ENCODE measurements at places on chromosomes 7 and 10. TPM values are rescaled to one million over a fixed set of nuclear protein-coding genes. Genes with fewer than 3 reads are reported as not detected.

Gene CRYGN
- 0.35 TPM for total RNA-seq

- no peaks in the 10 kb centered on the region for H3K27me3 ChIP-seq
- no peak overlapping the region for H3K27ac ChIP-seq
- H3K4me1 ChIP-seq: no peaks in the 10 kb centered on the region
- DNase-seq: no peak
Measured at GRCh38 chr10:34024693-34025425, 690.4 kb upstream of the NRP1 start.

- peaks cover 34% of the 10 kb centered on the region for H3K27me3 ChIP-seq
- peaks cover 7% of the 10 kb centered on the region for H3K4me1 ChIP-seq
- peak overlapping the region; percentile 55 for H3K4me3 ChIP-seq
- no peak overlapping the region for H3K27ac ChIP-seq
Measured at GRCh38 chr10:35607475-35608327, 2.6 kb downstream of the GJD4 start.

- peaks cover 7% of the 10 kb centered on the region for H3K36me3 ChIP-seq
- no peak for DNase-seq
- H3K27ac ChIP-seq: no peak overlapping the region
- H3K4me3 ChIP-seq: no peak overlapping the region
Measured at GRCh38 chr10:114990991-114991390, 53.0 kb downstream of the TRUB1 start.

DNA sequence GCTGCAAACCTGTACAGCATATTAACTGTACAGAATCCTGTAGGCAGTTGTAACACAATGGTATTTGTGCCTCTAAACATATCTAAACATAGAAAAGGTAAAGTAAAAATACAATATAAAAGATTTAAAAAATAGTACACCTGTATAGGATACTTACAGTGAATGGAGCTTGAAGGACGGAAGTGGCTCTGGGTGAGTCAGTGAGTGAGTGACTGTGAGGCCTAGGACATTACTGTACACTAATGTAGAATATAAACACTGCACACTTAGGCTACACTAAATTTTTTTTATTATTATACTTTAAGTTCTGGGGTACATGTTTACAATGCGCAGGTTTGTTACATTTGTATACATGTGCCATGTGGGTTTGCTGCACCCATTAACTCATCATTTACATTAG lies 97.3 kb upstream of the STK17A start:
- peaks cover 5% of the 10 kb centered on the region for H3K27me3 ChIP-seq
- H3K36me3 ChIP-seq: no peaks in the 10 kb centered on the region
- H3K27ac ChIP-seq: no peak overlapping the region
- no peak for DNase-seq
- H3K4me1 ChIP-seq: no peaks in the 10 kb centered on the region

Measured in activated CD4-positive, alpha-beta memory T cell treated with anti-CD3 and anti-CD28 coated beads, Interleukin-2, amount 10 ng/mL, durations not matched to agents 7 days and 5 days (primary cell).